ENCODE measurements at places on chromosomes 5 and 9.

GRCh38 chr9:19445452-19445851, 36.6 kb downstream of the ACER2 start:
- DNase-seq: no peak

- no peak for DNase-seq
These were observed 65.1 kb downstream of the SLC44A1 start for GRCh38 chr9:105309531-105309931.

DNA sequence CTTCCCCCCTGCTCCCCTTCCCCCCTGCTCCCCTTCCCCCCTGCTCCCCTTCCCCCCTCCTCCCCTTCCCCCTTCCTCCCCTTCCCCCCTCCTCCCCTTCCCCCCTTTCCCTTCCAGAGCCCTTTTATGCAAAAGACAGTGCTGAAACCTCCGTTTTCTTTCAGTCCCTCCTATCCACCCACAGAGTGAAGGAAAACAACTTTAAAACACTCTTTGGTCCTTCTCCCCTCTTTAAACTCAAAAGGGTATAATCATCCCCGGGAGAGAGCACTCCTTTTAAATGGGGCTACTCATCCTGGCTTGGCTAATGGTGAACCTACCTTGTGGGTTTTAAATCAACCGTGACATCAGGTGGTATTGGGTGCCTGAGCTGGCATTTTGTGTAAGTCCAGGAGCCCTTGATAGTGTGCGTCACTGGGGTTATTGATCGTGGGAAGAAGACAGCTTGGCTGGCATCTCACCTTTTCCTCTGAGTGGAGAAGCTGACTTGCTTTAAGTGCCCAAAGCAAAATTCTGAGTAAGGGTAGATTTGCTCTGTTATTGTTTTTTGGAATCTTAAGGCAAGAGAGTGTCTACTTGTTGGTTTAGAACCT, 2.7 kb downstream of the LARP1 start:
- DNase-seq: no peak

- no peak for DNase-seq
These were observed 144.3 kb downstream of the ST8SIA4 start for GRCh38 chr5:100758780-100759179.

DNA sequence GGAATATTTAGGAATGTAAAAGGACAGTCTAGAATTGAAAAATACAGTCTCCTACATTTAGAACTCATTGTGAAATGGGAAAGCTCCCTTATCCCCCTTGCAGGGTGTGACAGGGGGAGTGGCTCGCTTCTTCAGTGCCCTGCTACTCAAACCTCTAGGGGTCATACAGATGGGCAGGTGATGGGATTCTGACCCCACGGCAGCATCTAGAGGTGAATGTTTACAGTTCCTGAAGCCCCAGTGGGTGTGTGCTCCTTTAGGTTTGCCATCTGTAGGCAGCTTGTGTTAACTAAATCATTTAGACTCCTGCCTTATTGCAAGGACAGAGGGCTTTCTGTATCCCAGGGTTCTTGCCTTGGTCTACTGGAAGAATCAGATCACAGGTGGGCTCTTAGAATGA, 271.0 kb upstream of the MPDZ start:
- DNase-seq: no peak

DNA sequence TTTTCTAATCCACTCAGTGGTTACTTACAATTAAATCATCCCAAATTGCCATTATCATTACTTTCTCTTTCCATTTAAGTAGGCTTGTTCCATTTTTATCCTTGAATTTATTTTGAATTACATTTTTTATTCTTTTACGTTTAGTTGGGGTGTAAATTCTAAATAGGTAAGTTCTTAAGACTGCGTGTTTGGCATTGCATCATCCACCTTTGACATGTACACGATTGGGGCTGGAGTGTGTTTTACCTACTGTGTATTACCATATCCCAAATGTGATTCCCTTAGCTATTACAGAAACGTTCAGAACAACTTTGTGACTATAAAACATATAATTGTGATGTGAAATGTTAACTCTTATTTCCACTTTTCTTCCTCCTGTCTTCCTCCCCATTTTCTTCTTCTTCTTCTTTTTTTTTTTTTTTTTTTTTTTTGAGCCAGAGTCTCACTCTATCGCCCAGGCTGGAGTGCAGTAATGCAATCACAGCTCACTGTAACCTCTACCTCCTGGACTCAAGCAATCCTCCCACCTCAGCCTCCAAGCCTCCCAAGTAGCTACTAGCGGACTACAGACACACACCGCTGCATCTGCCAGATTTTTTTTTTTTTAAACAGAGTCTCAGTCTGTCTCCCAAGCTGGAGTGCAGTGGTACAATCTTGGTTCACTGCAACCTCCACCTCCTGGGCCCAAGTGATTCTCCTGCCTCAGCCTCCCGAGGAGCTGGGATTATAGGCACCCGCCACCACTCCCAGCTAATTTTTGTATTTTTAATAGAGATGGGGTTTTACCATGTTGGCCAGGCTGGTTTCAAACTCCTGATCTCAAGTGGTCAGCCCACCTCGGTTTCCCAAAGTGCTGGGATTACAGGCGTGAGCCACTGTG, 16.7 kb downstream of the MARVELD2 start:
- no peak for DNase-seq

- no peak for DNase-seq
These were observed 5.1 kb upstream of the RALGDS start for GRCh38 chr9:133125941-133126696.

DNA sequence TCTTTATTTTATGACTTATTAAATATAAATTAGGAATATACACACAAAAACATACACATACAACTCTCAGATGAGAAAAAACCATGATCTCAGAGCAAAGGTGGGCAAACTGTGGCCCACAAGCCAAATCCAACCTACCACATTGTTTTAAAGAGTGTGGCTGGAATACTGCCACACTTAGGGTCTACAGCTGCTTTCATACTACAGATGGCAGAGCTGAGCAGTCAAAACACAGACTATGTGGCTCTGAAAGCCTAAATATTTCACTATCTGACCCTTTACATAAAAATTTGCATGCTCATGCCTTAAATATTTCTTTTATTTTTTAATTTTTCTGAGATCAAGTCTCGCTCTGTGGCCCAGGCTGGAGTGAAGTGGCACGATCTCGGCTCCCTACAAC, 28.3 kb downstream of the LEAP2 start:
- DNase-seq: no peak

DNA sequence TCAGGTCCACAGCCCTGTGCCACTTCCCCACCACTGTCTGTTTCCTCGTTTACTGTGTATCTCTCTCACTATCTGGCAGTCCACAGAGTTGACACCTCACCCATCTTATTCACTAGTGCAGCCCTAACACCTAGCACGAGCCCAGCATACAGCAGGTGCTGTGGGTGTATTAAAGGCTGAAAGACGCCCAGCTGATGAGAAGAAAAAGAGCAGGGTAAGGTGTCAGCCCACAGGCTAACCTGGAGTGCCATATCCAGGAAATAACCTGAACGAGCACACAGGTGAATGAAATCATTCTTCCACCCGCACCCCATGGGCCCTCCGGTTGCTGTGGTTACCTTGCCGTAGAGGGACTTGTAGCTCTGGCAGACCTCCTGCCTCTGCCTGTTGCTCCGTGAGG, 18.6 kb downstream of the ANXA6 start:
- DNase-seq: no peak

DNA sequence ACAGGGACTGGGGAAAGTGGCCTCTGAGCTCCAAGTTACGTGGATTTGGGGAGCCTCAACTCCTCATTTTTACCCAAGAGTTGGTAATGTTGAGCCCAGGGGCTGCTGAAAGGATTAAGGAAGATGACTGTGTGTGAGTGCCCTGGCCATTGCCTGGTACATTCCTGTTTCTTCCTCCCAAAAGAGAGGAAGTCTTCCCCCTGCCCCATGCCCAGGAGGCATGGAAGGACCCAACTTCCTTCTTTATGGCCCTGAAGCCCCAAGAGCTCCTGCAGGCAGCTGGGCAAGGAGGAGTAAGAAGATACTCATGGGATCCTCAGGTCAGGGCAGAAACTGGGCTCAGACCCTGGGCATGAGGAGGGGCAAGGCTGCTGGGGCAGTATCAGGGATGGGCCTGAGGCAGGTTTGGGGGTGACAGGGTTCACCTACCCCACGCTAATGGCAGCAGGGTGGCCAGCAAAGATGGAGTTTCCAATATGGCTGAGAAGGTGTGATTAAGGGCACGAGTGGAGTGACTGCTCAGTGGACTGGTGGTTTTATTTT, 118.3 kb upstream of the MVB12B start:
- no peak for DNase-seq

DNA sequence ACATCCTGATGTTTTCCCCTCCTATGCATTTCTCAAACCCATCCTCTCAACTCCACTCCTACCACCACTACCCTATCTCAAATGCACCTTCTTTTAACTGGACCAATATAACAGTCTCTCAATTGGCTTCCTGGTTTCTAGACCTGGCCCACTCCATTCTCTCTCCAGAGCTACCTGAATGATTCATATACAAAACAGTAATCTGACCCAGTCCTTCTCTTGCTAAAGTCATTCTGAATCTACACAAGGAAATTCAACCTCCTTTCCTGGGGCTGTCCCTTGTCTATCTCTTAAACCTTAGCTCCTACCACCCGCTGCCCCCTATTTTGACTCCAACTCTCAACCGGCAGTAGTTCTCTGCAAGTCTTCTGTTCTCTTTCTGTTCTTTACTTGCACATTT, 97.2 kb downstream of the PCSK1 start:
- no peak for DNase-seq

- DNase-seq: no peak
These were observed 1.9 kb downstream of the FGF1 start for GRCh38 chr5:142683881-142684505.

Data from GM04504 (cell line).